ENCODE measurements at places on chromosomes 2 and 18. TPM values are rescaled to one million over a fixed set of nuclear protein-coding genes. Genes with fewer than 3 reads are reported as not detected.

- DNase-seq = no peak
These were observed 563.4 kb upstream of the POU3F3 start for GRCh38 chr2:104290566-104290891.

SERPINB10 gene
- total RNA-seq = 1.7 TPM

- DNase-seq = no peak
These were observed 25.3 kb downstream of the CRIM1 start for GRCh38 chr2:36380624-36381481.

DNA sequence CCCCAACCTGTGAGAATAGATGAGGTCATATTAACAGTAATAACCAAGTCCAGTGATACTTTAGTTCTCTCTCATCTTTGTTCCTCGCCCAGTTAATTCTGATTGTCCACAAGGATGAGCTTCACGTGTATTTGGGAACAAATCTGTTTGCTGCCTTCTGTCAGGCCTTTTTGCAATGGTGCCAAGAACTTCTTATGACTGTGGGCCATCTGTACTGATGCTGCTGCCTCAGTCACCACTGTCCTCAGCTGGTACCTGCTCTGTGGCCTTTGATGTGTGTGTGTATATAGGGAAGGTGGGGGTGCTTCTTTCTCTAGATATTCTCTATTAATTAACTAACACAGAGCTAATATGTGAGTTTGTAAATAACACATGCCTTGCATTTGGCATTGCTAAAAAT is 392.9 kb downstream of the TGIF1 start:
- no peak for DNase-seq

PGAP1 gene
- total RNA-seq = 4.2 TPM

CDKL4 gene
- 0.99 TPM for total RNA-seq

GRCh38 chr2:134134313-134134706 is 119.6 kb upstream of the MGAT5 start:
- DNase-seq = no peak

ANKRD62 gene
- total RNA-seq = not detected

- DNase-seq = no peak
These were observed 206.6 kb downstream of the ZBTB7C start for GRCh38 chr18:48202350-48203260.

REG3G gene
- 0.09 TPM for total RNA-seq

SH3YL1 gene
- 25.8 TPM for total RNA-seq

GRCh38 chr2:166468124-166469024 is 25.7 kb downstream of the SCN7A start:
- DNase-seq = no peak

ERLEC1 gene
- total RNA-seq = 32.8 TPM

- DNase-seq = no peak
These were observed 519.4 kb downstream of the TDRD15 start for GRCh38 chr2:21643180-21643579.

DNA sequence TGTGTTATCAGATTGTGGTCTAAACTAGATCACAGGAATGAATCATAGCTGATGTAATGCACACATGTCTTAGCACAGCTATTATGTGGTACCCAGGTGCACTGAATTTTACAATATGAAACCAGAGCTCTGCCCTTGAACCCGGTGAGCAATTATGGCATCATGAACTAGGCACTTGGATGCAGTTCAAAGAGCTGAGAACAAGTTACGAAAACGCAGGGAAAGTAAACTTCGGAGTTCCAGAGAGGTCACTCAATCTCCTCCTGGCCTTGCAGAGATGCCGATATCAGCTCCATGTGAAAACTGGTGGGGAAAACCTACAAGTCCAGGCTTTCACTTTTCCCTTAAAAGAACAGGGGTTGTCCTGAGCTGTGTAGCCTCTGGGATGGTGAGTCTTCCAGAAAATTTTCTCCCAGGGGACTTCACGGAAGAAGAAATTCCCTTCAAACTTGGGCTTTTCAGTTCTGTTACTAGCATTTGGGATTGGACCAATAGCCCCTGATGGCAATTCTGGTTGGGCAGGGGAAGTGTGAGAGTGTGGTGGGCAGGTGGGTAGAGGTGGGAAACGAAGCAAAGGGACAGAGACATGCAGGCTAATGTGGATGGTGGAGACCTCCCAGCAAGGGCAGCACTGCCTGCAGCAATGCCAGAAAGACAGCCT is 71.1 kb upstream of the SH3BP4 start:
- no peak for DNase-seq

GRCh38 chr2:189521699-189522434 is 58.7 kb downstream of the SLC40A1 start:
- no peak for DNase-seq

DNA sequence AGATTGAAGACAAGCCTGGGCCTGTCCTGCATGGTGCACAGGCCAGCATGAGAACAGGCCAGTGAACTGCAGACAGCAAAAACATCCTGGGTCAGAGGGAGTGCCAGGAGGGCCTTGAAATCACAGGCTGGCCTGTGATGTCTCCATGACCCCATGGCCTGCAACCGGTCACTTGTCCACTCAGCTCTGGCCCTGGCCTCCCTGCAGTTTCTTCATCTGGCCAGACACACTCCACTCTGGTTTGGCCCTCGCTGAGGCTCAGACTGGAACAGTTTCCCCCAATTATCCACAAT is 12.6 kb downstream of the CYRIA start:
- no peak for DNase-seq

DNA sequence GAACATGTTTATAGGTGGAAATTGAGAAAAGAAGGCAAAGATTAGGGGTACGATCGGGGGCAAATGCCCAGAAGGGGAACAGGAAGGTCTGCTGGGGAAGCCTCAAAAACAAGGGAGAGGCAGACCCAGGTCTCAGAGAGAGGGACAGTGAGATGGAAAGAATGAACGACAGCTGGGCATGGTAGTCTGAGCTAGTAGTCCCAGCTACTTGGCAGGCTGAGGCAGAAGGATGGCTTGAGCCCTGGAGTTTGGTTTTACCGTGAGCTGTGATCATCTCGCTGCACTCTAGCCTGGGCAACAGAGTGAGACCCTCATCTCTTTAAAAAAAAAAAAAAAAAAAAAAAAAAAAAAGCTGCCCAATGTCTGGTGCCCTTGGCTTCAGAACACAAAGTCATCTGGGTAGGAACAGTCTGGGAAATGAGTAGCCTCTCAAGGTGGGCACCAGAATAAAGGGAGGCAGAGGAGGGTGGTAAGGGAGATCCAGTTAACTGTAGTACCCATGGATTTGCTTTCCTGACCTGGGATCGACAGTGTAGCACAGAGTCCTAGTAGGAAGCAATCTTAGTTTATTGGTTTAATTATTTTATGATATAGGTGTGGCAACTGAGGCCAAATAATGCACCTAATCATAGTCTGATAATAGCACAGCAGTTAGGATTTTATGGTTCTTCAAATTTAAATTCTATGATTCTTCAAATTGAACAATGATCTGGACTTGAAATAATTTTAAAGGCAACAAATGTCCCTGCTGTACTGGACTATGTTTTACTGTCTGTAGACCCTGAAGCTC is 3.5 kb downstream of the RRM2 start:
- DNase-seq = no peak

Measured in thymus (tissue), 14 donors.